ENCODE measurements at places on chromosomes 1 and 21.

DNA sequence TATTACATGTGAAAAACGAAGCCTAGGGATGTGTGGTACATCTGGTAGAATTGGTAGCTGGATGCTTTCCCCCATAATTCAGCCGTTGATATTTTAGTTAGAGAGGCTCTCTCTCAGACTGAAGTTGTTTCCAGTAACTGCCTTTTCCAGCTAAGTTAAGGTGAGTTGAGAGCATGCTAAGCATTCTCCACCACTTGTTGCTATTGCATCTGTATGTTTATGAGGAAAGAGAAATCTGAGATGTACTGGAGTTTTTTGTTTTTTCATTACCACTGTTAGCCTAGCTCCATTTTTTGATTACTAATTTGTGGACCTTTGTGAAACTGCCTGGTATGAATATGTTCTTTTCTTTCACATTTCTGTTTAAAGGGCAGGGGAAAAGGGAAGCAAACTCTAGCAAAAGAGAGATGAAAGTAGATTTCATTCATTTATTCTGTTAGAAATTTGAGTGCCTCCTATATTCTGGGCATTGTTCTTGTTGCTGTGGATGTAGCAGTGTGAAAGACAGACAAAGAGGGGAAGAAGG is 189.9 kb upstream of the CACYBP start:
- no peak for DNase-seq

GRCh38 chr1:175208773-175209492 is 16.4 kb upstream of the KIAA0040 start:
- DNase-seq = no peak

GRCh38 chr1:100184536-100184935 is 6.5 kb upstream of the LRRC39 start:
- no peak for DNase-seq

DNA sequence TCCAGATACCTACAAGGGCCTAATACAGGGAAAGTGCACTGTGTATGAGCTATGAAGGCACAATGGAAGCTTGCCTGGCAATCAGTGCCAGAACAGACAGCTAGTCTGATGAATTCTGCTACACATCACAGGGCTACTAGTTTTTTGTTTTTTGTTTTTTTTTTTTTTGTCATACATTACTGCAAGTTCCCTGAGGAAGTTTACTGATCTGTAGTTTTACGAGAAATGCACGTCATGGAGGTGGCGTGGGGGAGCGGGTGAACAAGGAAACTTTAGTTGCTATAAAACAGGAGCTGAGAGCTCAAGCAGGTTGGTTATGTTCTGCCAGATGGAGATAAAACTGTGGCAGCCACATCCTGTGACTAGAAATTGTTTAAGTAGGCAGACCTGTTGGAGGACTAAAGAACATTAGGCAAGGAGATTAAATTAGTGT is 17.7 kb downstream of the PTPRC start:
- no peak for DNase-seq

GRCh38 chr1:15624133-15624714 is 7.0 kb downstream of the DDI2 start:
- DNase-seq = no peak

GRCh38 chr1:184622136-184622823 is 132.4 kb downstream of the EDEM3 start:
- no peak for DNase-seq

DNA sequence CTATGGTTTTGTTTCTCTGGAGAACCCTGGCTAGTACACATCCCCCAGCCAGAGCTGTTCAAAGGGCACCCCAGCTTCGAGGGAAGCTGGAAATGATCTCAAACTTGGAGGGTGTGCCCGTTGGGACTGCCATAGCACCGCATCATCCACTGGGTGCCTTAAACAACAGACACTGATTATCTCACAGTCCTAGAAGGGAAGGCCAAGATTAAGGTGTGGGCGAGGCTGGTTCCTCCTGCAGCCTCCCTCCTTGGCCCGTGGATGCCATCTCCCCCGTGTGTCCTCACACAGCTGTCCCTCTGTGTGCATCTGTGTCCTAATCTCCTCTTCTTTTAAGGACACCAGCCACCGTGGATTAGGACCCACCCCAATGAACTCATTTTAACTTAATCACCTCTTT is 4.2 kb upstream of the IBA57 start:
- DNase-seq = no peak

GRCh38 chr1:44413740-44414139 is 8.7 kb downstream of the RNF220 start:
- no peak for DNase-seq

DNA sequence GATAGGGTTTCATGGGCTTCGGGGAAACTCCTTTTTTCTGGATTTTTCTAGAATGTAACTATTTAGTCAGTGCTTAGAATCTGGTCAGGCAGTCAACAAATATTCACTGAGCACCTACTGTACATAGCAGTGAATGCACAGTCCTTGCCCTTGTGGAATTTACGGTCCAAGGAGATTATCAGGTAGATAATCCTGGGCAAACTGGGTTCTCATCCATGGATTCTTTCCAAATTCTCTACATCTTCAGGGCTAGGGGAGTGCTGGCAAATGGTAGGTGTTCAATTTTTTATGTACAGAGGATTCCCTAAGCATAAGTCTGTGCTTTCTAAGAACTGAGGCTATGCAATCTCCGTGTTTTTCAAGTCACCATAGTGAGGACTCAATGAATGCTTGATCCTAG is 140.7 kb upstream of the CD34 start:
- no peak for DNase-seq
